Foreskin keratinocyte (primary cell): ENCODE measurements at places on chromosomes 3 and 15. TPM values are rescaled to one million over a fixed set of nuclear protein-coding genes. Genes with fewer than 3 reads are reported as not detected.

DNA sequence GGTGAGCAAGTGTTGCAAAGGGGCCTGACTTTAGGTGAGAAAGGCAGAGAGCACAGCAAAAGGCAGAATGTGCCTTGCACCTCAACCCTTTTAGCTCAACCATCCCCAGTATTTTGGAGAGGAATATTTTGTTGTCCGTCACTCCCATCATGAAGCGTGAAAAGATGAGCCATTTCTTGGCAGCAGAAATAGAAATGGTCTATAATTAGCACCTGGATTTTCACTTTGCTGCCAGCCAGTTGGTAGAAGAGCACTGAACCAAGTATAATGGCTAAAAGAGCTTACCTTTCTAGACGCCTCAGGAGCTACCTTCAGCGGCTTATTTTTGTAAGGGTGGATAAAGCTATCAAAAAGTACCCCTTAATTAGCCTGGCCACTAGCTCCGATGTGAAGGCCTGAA, 406.7 kb downstream of the OCA2 start:
- no peak for DNase-seq

DNA sequence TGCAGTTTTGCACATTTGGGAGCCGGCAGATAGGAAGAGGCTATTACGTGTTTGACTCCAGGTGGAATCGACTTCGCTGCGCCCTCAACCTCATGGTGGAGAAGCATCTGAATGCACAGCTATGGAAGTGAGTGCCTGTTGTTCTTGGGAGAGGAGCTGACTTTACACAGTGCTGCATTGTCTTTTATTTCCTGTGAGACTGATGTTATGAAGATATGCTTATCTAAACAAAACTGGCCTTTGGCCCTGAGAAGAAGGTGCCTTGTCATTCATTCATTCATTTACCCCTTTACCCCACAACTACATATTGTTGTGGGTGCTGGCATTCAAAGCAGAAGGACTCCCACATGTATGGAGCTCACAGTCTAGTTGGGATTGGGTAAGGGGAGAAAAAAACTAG, 32.6 kb downstream of the PSMD6 start:
- no peak for DNase-seq

DNA sequence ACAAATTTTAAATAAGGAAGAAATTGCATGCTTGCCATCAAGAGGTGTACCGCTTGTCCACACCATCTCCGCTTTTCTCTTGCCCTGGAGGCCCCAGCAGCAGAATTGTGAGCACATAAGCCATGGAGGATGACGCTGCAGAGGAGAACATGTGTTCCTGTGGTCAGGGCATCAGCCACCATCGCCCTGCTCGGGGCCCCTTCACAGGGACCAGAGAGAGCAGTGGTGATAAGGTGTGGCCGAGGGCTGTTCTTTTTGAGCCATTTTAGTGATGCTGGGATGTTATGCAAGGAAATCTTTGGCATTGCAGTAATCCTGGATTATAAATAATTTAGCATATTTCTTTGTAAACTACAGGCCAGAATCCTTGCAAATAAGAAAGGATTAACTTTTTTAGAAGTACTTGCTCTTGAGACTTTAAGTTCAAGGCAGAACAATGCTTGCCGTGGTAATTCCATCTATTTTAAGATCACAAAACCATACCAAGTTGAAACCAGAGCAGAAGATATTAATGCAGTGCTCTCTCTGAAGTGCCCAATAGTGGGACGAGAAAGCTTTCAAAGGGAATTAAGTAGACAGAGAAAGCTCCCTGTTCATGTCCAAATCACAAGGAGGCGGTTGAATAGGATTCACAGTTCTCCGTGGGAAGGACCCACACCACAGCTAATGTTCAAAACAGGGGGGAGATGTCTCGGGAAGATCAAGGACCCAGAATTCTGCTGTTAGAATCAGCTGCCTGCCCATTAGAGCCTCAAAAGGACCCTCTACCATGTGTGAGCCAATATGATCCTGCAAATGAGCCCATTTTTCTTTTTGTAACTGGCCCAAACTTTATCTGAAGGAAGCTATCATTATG, 338.5 kb downstream of the RORA start:
- DNase-seq: no peak

GRCh38 chr15:81660976-81661375, 287.0 kb upstream of the TMC3 start:
- DNase-seq: no peak

- no peak for DNase-seq
Observed at GRCh38 chr3:100695696-100696095, 13.6 kb upstream of the TFG start.

UACA gene
- 28.6 and 29.0 TPM in 2 replicates for polyA plus RNA-seq

DNA sequence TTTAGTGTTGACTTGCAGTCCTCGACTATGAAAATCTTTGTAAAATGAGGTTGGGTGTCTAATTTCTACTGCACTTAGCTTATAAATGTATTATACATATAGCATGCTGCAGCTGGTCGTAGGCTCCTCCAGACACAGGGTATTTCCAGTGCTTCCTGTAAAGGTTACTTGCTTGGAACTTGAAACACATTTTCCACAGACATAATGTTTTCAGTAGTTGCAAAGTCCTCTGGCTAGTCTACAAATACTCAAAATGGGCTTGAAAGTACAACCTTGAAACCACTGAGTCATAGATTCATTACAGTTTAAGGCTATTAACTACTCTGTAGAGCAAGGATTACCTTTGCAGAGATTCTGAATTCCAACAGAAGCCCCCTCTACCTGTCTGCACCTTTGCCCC, 464.1 kb downstream of the RAP2B start:
- DNase-seq: no peak

DNA sequence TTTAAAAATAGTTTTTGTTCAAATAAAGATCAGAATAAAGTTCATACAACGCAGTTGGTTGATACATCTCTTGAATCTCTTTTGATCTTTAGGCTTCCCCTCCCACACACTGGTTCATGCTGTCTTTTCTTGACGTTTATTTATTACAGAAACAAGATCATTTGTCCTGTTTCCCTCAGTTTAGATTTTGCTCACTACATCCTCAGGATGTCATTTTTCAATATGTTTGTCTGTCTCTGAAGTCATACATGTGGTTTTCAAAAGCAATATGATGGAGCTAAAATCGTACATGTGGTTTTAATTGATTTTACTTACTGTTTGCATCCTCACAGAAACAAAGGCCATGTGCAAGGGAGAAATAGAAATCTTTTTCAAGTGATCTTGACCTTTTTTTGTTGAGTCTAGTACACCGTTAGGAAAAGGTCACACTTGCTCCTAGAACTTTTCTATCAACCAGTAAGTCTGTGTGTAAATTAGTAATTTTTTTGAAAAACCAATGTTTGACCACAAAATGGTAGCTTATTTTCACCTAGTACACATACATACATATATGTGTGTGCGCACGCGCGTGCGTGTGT, 63.7 kb upstream of the SENP5 start:
- DNase-seq: no peak

- no peak for DNase-seq
Observed at GRCh38 chr3:182954553-182955235, 25.6 kb downstream of the DCUN1D1 start.

DNA sequence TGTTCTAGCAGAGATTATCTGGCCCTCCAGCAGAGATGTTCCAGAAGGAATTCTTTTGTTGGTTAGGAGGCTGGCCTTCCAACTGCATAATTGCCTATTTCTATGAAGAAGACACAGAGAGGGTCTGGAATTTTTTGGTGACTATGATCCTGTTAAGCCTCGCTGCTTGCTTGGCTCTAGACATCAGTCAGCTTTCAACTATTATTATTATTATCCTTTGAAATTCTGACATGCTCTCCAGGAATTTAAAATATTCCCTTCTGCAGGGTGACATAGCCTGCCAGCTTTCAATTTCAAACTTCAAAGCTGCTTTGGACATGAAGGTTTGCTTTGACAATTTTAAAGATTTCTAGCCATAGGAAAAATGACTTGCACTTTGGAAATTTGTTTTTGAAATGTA, 26.3 kb upstream of the ZNF148 start:
- DNase-seq: no peak

DNA sequence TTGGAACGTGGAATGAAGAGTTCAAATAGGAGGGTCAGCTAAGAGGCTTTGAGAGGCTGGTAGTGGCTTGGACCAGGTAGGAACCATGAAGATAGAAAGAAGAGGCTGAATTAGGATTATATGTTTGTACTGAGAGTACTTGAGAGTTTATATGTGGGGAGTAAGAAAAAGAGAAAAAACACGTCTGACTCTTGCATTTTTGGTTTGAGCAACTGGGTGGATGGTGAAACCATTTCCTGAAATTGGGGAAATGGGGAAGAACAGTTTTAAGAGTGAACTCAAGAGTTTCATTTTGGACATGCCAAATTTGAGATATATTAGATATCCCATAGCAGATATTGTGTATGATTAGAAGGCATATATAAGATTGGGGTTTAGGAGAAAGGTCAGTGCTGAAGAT, 92.9 kb upstream of the TNIK start:
- DNase-seq: no peak

COL8A1 gene
- 8.2 and 63.6 TPM in 2 replicates for polyA plus RNA-seq

- peak; percentile 71 for DNase-seq
Observed at GRCh38 chr15:71508081-71508682, 302.2 kb upstream of the NR2E3 start.

GRCh38 chr3:113979916-113980315, 32.1 kb downstream of the ZDHHC23 start:
- DNase-seq: no peak

WDR72 gene
- polyA plus RNA-seq: not detected in 2 replicates

GRCh38 chr3:51967384-51968169, at the start of gene PCBP4:
PCBP4 (minus strand) TSS chr3:51967454; CDS start chr3:51961240, 6,214 bp downstream.
- no peak for DNase-seq
